ENCODE measurements at places on chromosomes 3 and 15. TPM values are rescaled to one million over a fixed set of nuclear protein-coding genes. Genes with fewer than 3 reads are reported as not detected.

GRCh38 chr3:8987226-8987625 is 24.0 kb upstream of the RAD18 start:
- DNase-seq = no peak

Gene GCSAM
- total RNA-seq = 8.6 TPM

DNA sequence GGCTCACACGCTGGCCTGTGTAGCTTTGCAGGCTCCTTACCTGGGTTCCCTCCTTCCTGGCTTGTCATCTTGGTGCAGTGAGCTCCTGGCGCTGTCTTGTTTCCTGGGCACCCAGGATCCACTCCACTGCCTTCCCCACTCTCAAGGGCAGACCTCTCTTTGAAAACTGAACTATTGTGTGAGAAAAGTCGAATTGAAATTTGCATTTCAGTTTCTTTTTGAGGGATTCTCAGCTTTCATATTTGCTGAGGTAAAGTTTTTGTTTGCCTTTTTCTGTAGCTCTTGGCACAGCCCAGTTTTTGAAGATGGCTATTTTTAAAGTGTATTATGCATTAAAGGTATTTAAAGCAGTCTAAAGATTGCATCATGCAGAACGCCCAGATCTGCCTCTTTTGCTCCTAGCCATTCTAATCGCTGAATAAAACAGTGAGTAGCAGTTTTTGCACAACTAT is 70.1 kb downstream of the CCK start:
- no peak for DNase-seq

- no peak for DNase-seq
Measured at GRCh38 chr3:104909721-104910120, 457.0 kb upstream of the ALCAM start.

GRCh38 chr3:71702131-71703024 is 22.8 kb downstream of the EIF4E3 start:
- peak; percentile 59 for DNase-seq

GRCh38 chr3:197555281-197556261 is at the start of gene BDH1:
TSS of gene BDH1 (minus strand) at chr3:197555968. CDS start at chr3:197546443, 9,525 bp downstream.
- DNase-seq = peak; percentile 83

- DNase-seq = no peak
Measured at GRCh38 chr3:188174317-188175044, 20.5 kb downstream of the LPP start.

Gene HYAL3
- 14.3 TPM for total RNA-seq

GRCh38 chr3:118543832-118544231 is 490.8 kb downstream of the IGSF11 start:
- no peak for DNase-seq

DNA sequence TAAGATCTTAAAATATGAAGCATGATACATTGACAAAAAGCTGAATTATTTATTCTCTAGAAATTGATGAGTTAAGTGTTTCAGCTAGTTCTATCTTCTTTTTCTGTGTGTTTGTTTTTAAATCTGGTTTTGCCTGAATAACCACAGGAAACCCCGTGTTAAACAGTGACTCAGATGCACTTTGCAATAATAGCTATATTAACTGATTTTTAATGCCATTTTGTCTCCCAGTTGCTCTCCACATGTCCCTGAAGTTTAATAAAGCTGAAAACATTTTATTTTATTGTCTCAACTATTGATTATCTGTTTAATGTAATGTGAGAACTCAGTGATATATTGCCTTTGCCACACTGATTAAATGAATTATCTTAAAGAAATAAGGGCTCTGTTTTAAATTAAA is 42.8 kb upstream of the ROBO1 start:
- no peak for DNase-seq

- DNase-seq = peak; percentile 32
Measured at GRCh38 chr15:68379058-68379758, 52.8 kb downstream of the ITGA11 start.

Gene HDC
- 0.40 TPM for total RNA-seq

Gene CAPN3
- total RNA-seq = 4.6 TPM

DNA sequence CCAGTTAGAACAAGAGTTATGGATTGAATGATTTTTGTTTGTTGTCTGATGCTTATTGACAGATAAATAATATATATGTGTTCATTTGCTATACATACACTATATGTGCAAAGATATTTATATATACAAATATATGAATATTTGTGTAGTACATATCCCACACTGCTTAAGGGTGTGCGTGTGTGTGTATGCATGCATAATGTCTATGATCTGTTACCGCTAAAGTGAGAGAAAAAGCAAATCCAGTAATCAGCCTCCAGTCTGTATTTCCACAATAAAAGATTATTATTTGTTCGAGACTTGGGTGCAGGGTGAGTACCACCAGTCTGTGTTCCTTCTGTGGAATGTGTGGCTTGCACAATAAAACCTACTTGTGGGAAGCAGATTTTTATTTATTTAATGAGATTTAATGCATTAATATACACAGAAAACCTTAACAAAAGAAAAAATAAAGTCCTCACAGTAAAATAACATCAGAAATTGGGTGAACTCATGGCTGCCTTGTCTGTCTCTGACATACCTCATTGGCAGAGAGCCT is 366.0 kb upstream of the TBL1XR1 start:
- DNase-seq = no peak

DNA sequence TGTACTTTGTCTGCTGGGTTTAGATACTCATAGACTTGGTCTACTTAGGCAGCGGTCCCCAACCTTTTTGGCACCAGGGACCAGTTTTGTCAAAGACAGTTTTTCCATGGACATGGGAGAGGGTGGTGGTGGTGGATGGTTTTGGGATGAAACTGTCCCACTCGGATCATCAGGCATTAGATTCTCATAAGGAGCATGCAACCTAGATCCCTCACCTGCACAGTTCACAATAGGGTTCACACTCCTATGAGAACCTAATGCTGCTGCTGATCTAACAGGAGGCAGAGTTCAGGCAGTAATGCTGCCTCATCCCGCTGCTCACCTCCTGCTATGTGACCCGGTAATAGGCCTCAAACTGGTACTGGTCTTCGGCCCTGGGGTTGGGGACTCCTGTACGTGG is 45.3 kb downstream of the CMSS1 start:
- DNase-seq = no peak

GRCh38 chr15:68819495-68820294 is 1.0 kb downstream of the ANP32A start:
- DNase-seq = peak; percentile 55

DNA sequence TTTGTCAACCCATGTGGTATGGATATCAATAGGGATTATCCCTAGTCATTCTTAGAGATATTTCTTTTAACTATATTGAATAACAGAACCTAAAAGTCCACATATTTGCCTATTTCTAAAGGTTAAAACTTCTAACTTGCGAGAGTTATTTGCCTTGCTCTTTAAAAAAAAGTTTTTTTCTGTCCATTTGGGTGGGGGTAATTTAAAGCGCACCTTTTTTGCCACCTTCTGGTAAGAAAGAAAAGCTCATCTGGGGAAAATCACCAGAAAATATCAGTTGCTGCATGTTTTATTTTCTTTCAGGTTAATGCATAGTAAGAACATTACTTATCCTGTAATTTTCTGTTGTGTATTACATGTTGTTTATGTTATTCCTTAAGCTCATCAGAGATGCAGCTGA is 242.0 kb upstream of the GOLGA6L4 start:
- DNase-seq = no peak

DNA sequence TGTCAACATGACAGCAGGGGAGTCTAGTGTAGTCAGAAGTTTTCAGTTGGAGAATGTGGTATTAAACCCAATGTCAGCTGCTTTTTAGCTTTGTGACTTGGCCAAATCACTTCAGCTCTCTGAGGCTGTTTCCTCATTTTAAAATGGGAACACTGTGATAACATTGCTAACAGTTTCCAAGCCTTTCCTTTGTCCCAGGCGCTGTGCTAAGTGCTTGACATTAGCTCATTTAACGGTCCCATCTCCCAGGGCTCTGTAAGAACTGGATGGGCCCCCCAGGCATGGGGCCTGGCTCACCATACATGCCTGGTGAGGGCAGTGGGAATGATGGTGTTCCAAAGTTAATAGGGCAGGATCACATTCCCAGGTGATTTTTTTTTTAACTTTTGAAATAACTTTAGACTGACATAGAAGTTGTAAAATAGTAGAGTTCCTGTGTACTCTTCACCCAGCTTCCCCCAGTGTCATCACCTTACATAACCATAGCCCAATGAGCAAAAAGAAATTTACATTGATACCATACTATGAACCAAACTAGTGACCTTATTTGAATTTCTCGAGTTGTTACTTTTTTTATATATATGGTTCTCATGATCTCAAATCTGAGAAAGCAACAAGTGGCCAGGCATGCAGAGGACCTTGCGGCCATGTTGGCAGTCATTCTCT is 7.7 kb downstream of the RASL12 start:
- no peak for DNase-seq

Data from activated CD8-positive, alpha-beta memory T cell treated with anti-CD3 and anti-CD28 coated beads, Interleukin-2, amount 10 ng/mL, durations not matched to agents 7 days and 5 days (primary cell).